ENCODE measurements at places on chromosomes 1 and 21.

- no peak for ATAC-seq
Measured at GRCh38 chr1:62333441-62333840, 14.2 kb upstream of the KANK4 start.

DNA sequence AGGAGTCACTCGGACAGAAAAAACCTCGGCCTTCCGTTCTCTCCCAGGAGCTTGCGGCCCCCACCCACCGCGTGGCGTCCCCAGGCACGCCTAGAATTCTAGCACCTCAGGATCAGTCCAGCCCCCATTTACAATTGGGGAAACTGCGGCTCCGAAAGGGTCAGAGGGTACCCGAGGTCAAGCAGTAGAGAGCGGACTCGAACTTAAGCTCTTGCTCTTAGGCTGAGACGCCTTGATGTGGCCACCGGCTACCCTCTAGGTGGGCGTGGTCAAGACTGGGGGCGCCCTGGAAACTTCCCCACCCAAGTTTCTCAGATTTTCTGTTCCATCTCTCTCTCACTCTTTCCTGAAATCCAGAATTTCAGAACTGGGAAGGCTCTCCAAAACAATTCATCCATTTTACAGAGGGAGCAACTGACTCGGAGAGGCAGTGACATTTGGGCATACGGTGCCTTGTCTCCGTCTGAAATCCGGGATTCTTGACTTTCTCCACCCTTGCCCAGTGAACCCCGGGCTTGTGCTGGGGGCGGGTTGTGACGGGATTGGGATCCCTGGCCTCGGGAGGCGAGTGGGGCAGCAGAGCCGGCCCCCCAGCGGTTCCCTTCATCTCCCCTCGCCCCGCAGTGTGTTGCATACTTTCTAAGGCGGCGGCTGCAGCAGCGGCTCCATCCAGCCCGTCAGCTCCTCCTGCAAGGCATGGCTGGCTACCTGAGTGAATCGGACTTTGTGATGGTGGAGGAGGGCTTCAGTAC is 777 bp downstream of the AZIN2 start:
- ATAC-seq: no peak

- no peak for ATAC-seq
Measured at GRCh38 chr1:214317734-214318133, 36.8 kb downstream of the SMYD2 start.

- no peak for ATAC-seq
Measured at GRCh38 chr1:203661572-203661971, 34.9 kb downstream of the ATP2B4 start.

GRCh38 chr1:199272628-199273086 is 633.8 kb downstream of the PTPRC start:
- peak; percentile 13 for ATAC-seq

- no peak for ATAC-seq
Measured at GRCh38 chr1:234875328-234875952, 253.2 kb downstream of the TOMM20 start.

DNA sequence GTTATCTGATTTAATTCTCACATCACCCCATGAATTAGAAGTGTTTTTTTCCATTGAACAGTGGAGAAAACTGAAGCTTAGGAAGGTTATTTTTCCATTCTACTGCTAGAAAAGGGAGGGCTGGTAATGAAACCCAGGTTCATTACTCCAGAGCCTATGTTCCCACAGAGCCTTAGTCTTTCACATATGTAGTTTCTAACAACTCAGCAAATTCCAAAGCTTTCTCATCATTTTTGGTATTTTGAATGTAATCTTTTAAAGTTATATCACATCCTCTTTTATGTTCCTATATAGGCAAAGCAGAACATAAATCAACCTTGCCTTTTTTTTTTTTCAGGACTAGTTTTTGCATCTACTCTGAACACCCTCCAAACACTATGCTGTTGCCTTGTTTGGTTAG is 131.9 kb upstream of the BEND5 start:
- ATAC-seq: no peak

DNA sequence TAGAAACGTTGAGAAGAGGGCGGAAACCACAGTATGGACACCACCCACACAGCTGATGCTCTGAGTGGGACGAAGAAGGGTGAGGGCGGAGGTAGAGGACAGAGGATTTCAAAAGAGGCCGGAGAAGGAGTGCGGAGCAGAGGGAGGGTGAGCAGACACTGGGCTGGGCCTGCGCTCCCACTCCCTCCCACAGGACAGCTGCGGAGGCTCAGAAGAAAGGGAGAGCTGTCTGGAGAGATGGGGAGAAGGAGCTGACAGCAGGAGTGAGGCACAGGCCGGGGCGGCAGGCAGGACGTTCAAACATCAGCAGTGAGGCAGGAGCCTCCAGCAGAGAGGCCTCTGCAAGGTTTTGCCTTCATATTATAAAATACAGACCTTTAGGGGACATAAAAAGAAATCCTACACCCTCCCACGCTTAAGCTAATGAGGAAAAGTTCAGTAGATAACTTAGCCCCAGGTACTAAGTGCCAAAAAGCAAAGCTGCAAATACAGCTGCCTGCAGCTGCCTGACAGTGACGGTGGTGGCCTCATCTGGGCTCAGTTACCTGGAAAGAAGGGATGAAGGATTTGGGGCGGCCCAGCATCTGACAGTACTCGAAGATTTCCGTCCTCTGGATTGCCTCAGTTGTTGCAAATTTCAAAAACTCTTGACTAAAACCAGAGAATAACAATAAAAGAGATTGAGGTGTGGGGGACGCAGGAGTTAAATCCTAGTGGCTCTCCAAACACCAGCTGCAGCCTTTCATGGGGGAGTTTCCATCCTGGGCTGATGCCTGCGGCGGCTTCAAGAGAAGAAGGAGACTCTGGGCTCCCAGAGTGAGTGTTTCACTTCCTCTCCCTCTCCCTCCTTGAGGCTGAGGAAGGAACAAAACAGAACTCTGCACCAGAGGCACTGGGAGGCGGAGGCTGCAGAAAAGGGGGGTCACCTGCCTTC is 25.6 kb downstream of the SEC16B start:
- no peak for ATAC-seq

GRCh38 chr1:98903261-98903660 is 101.4 kb downstream of the PLPPR5 start:
- no peak for ATAC-seq

DNA sequence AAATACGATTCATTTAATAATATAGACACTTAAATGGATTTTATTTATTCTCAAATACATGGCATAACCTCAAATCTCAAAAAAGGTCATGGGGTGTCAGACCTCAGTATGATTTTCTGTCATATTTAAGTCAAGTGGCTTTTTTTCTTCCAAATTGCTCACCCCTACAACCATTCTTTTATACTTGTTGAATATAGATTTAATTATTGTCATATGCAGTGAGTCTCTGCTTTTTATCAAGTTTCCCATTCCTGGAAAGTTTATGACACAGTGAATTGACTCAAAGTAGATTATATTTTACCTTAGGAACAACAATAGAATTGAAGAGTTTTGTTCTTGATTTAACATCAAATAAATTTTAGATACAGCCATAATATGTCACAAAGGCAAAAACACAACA is 59.5 kb upstream of the IRF2BP2 start:
- no peak for ATAC-seq

- no peak for ATAC-seq
Measured at GRCh38 chr21:38861989-38862683, 56.4 kb downstream of the ETS2 start.

DNA sequence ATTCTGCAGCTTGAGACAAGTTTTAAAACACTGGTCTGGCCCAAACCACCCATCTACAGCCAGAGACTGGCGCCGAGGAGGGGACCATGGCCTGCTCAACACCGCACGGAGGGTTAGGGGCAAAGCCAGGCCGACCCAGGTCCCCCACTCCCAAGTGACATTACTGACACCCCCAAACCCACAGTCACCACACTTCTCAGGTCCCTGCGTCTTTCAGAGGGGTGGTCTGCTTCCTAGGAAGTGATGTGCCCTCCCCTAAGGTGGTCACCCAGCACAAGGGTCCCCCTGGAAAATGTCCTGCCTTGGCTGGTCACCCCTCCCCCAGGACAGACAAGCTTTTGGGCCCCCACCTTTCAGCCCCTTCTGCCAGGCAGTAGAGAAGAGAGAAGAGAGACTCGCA is 20.8 kb upstream of the EPHA2 start:
- no peak for ATAC-seq

- ATAC-seq: no peak
Measured at GRCh38 chr1:7760245-7760644, 10.9 kb upstream of the VAMP3 start.

DNA sequence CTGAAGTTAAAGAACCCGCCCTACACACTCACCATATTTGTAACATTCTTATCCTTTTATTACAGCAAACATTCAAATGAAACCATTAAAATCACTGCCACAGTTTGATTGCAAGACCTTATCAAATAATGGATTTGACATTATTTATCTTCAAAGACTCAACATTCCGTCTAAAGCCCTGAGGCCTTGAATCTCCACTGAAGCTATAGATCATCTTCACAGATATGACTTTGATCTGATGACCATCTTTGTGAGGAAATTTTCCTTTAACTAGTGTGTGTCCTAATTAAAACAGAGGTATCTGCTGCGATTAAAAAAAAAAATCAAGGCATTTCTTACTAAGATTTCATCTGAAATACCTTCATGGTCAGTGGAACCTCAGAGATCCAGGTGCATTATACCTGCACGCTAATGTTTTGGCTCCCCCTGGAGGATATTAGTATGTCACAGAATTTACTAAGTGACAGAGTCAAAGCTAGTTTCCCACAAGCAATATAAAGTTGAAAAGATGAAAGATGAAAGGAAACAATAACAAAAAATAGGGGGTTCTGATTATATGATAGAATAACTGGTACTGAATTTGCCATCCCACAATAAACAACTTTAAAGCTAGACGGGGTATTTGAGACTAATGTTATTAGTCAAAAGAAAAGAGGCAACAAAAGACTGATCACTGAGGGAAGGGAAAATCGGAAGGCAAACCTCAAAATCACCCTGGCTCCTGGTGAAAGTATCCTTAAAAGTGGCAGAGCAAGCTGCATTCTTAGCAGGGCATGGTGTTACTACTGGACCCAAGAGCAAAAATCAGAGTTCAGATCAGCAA is 923.4 kb downstream of the NCAM2 start:
- no peak for ATAC-seq

DNA sequence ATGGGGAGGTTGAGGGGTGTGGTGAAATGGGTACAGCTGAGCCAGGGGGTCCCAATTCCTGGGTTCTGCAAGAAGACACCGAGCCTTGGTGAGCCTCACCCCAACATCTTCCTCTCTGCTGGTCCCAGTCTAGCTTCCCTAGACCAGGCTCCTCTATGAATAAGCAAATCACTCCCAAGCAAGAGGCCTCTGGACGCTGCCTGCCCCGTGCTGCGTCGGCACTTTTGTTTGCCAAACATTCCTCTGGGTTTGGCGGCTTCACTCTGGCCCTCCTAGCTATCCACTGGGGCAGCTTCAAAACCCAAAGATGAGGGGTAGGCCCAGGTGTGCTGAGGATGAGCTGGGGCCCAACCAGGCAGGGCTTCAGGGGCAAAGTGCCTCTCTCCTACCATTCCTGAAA is 137.1 kb upstream of the CD34 start:
- ATAC-seq: no peak

DNA sequence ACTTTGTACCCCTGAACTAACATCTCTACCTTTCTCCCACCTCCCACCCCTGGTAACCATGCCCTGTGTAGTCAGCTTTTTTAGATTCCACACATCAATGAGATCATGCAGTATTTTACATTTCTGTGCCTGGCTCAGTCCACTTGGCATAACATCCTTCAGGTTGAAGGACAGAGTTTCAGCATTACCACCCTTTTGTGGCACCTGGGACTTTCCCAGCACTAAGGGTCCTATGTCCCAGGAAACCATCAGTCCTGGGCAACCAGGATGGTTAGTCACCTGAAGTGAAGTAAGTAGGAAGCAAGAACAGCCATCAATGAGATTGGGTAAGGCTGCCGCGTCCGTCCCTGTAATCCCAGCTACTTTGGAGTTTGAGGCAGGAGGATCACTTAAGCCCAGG is 370.6 kb downstream of the SIPA1L2 start:
- no peak for ATAC-seq

DNA sequence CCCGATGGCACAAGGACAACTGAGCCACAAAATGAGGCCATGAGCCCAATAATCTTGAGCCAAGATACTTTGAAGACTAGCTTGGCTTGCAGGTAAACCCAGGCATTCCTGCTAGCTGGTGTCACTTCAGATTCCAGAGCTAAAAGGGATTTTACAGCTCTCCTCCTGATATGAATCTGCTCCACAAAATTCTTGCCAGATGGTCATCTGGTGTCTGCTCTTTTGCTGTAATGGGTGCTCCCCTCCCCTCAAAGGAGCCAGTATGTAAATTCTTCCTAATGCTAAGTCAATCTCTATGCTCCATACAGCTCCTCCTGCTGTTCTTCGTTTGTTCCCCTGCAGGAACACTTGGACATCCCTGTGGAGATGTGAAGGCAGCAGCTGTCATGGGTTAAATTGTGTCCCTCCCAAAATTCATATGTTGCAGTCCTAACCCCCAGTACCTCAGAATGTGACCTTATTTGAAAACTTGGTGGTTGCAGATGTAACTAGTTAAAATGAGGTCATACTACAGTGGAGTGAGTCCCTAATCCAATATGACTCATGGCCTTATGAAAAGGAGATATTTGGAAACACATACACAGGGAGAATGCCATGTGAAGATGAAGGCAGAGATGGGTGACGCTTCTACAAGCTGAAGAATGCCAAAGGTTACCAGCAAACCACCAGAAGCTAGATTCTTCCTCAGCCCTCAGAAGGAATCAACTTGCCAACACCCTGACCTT is 180.6 kb upstream of the PALMD start:
- ATAC-seq: no peak

- no peak for ATAC-seq
Measured at GRCh38 chr1:239739375-239739774, 352.3 kb upstream of the FMN2 start.

DNA sequence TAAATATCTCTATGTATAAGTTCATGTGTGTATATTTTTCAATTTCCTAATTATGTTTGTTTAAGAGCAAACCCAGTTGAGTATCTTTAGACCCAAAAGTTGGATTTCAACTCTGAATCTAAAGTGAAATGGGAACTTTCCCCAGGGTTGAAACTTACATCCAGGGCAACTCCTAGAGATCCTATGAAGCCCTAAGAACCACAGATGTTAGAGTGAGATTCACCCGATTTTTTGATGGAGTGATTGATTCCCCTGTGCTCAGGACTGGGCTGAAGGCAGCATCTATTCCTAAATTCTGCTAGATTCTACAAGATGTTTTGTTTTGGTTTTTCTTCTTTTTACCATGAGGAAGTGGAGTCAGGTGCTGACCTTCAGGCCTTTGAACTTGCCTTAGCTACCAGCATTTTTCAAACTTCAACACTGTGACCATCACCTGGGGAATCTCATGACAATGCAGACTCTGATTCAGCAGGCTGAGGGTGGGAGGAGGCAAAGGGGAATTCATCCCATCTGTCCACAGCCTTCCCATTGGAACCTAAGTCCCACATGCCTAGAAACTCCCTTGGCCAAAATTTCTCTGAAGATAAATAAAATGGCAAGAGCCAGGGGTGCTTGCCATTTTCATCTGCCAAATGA is 145.5 kb downstream of the ETS2 start:
- no peak for ATAC-seq

GRCh38 chr1:76137746-76138145 is 63.2 kb downstream of the ST6GALNAC3 start:
- no peak for ATAC-seq

All from activated CD4-positive, CD25-positive, alpha-beta regulatory T cell treated with anti-CD3 and anti-CD28 coated beads, Interleukin-2, amount 50 U/mL, for 24 hours (primary cell).